ENCODE measurements at places on chromosomes 12 and 14.
A peak's percentile ranks its signal among the peaks of the same experiment; 100 is the strongest.

GRCh38 chr14:39034481-39035296 is 68.3 kb downstream of the SEC23A start:
- no peak for DNase-seq

DNA sequence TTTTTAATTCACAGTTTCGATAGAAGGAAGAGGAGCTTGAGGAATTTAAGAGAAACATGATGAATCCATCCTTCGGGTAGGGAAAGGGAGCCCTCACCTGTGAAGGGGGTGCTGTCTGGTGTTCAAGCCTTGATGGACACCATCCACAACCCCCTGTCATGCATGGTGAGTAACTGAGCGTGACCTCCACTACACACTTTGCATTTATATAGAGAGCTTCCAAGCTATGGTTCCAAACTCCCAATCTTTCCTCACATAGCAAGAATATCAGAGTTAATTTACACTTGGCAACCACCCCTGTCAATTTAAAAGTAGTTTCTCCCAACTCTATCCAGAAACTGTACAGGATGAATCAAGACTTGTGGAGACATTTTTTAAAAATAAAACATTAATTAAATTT is 13.1 kb upstream of the NID2 start:
- DNase-seq: no peak

- DNase-seq: peak; percentile 7
These were observed 257.7 kb downstream of the NAV3 start for GRCh38 chr12:78088391-78088832.

GRCh38 chr12:121240484-121241101 is 30.7 kb downstream of the P2RX4 start:
- DNase-seq: peak; percentile 29

DNA sequence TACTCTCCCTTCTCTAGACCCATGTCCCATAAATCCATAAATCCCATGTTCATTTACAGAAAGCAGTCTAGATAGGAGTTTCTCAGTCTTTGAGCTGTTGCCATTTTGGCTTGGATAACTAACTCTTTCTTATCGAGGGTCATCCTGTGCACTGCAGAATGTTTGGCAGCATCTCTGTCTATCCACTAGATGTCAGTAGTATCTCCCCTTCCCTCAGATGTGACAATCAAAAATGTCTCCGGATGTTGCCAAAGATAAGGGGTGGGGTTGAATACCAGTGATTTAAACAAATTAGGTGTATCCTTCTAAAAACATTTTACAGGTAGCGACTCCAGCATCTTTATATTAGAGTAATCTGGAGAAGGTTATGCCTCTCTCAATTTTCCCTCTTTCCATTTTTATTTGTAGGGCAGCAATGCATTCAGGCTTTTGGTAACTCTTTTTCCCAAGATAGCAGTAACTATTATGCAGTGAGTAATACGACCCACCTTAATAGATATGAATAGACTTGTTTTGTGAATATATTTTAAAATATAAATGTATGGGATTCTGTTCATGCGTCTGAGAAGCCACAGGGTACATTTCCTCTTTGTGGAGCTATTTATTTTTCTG is 100.7 kb downstream of the LRRK2 start:
- DNase-seq: peak; percentile 4

GRCh38 chr12:3253682-3254275 is 176.6 kb downstream of the TSPAN9 start:
- DNase-seq: no peak

Measured in fibroblast of gingiva (primary cell).